ENCODE measurements at places on chromosomes 4 and X.

DNA sequence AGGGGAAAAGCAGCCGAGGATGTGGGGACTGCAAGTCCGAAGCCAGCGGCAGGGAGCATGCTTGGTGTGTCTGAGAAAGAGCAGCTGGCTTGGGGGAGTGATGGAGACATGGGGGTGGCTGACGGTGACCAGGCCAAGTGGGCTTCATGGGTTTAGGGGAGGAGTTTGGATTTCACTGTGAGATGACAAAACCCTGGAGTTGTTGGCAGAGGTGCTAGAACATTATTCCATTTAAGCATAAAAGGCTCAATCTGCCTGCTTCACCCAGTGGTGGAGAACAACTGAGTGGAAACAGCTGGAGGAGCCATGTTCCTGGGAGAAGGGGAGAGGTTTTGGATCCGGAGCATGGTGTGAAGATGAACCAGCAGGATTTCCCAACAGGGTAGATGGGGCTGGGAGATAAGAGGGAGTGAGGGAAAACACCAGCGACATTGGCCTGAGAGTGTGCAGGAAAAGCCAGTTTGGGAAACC lies 318.0 kb upstream of the TAPT1 start:
- no peak for DNase-seq

DNA sequence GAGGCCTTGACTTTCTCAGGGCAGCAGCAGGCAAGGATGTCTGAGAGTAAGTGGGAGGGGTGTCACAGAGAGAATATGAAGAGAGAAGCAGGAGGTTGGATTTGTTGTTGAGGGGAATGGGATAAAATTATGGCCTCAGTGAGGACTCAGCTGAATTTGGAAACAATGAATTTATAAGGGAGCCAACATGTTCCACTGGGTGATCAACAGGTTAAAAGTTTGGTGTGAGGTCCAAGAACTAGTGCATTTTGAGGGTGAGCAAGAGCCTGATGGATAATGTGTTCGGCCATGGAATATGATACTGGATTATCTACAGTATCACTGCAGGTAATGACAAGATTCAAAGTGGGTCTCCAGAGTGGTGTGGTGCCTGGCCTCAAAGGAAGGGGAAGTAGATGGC lies 33.5 kb downstream of the LIMCH1 start:
- DNase-seq = no peak

DNA sequence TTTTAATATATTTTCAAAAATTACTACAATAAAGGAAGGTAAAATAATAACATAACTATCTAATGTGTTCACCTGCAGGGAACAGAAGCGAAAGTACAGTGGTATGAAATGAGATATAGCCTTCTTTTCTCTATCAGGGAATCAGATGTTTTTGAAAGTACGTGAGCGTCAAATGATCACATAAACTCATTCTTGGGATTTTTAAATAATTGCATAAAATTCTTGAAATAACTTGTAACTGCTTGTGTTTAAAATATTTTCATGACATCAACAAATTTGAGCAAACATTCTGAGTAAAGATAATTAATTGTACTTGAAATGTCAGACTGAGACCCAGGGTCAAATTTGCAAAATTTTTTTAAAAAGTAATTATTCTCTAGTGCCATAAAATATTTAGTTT lies 193.5 kb upstream of the NEIL3 start:
- DNase-seq = no peak

DNA sequence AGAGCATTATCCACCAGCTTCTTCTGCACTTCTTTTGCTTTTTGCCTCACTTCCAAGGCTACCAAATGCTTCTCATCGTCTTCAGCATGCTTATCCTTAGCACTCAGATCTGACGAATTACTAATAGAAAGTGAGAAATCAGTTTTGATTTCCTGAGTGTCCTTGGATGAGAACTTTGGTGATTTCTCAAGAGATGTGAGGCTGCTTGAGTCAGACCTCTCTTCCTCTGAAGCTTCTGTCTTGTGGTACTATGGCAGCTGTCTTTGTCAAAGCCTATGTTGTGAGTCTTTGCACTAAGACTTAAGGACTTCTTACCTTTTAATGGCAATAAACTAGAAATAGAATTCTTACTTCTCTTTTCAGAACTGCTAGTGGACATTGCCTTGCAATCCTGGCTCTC lies 169.9 kb downstream of the CPE start:
- DNase-seq = no peak

DNA sequence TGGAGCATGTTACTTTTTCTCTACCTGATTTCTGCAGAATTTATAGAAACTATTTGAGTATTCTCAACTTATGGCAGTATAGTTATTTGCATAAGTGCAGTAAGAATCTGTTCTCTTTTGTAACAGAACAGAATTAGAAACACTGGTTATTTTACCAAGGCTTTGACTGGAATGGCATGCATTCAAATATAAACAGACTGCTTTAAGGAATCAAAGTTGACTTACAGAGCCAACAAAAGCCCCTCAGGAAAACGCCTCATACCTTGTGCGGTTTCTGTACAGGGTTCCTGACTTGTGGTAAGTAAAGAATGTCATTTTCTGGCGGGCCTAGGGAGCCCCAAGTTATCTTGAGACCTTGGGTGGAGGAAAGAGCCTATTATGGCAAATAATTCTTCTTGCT lies 97.1 kb downstream of the GPR143 start:
- no peak for DNase-seq

GRCh38 chrX:40329616-40330015 lies 231.9 kb upstream of the BCOR start:
- DNase-seq = no peak

DNA sequence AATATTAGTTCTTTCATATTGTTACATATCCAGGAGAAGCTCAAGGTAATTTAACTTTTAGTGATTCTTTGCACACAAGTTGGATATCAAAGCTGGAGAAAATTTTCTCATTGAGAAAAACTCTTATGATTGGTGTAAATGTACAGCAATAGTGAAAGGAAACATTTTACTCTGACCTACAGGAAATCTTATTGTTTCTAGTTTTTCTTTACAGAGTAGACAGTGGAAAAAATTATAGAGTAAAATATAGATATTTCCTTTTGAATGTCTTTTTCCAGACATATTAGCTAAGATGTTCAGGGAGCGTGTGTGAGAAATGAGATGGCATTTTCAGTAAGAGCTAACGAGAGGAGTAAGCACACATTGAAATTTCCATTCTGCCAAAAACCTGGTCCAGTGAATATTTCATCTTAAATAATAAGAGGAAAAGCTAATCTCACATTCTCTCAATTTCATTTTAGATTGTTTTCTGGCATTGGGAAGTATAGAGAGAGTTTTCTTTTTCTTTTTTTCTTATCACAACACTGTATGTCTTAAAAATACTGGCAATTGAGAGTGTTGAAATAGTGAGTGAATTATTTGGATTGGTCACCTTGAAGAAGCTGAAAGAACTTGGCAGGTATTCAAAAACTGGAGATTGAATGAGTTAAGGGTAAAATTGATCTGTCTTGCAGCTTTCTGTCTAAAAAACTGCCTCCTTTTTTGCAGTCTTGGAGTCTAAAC lies 15.6 kb upstream of the ATP8A1 start:
- no peak for DNase-seq

- DNase-seq = no peak
Measured at GRCh38 chr4:112448306-112449132, 67.5 kb downstream of the NEUROG2 start.

GRCh38 chrX:133353233-133353632 lies 62.1 kb downstream of the GPC4 start:
- no peak for DNase-seq

DNA sequence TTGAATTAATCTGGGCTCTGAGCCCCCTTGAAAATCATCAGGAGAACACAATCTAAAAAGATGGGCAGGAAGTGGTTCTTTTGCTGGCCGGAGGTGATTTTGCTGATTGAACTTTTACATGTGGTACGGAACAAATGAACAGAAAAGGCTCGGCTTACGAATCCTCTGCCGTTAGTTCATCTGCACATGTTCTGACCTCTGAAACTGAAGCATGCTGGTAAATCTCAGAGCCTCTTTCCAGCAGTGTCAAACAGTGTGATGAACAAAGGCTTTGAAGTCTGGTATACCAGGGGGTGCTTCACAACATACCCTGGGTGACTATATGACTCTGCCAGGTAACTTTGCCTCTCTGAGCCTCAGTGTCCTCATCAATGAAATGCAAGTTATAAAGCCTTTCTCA lies 194.2 kb upstream of the C1QTNF7 start:
- DNase-seq = no peak

- no peak for DNase-seq
Measured at GRCh38 chr4:98446499-98447375, 185.6 kb downstream of the RAP1GDS1 start.

- DNase-seq = no peak
Measured at GRCh38 chr4:87541521-87541920, 12.3 kb upstream of the SPARCL1 start.

DNA sequence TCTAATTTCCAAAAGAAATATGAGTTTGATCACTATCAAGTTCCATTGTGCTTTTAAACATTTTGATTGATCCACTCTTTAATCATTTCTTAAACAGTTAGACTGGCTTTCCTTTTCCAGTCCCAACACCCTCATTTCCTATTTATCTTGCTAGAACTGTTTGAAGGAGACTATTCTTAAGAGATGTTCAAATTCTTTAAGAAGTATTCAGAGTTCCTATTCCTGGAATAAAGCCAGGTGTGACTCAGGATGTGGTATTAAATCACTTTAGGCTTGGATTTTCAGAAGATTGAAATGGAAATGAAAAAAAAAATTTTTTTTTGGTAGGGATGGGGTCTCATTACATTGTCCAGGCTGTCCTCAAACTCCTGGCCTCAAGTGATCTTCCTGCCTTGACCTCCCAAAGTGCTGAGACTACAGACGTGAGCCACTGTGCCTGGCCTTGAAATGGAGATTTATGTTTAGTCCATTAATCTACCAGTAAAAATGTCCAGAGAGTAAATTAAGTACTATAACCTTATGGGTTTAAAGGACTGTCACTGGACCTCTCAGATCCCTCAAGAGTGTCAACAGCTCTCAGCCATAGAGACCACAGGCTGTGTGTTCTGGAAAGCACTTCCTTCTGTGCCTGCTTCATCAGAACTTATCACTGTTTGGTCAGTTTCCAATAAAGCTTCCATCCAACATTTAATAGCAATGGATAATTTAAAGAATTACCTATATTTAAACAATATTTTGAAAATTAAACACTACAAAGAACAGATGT lies 90.7 kb downstream of the CDS1 start:
- no peak for DNase-seq

DNA sequence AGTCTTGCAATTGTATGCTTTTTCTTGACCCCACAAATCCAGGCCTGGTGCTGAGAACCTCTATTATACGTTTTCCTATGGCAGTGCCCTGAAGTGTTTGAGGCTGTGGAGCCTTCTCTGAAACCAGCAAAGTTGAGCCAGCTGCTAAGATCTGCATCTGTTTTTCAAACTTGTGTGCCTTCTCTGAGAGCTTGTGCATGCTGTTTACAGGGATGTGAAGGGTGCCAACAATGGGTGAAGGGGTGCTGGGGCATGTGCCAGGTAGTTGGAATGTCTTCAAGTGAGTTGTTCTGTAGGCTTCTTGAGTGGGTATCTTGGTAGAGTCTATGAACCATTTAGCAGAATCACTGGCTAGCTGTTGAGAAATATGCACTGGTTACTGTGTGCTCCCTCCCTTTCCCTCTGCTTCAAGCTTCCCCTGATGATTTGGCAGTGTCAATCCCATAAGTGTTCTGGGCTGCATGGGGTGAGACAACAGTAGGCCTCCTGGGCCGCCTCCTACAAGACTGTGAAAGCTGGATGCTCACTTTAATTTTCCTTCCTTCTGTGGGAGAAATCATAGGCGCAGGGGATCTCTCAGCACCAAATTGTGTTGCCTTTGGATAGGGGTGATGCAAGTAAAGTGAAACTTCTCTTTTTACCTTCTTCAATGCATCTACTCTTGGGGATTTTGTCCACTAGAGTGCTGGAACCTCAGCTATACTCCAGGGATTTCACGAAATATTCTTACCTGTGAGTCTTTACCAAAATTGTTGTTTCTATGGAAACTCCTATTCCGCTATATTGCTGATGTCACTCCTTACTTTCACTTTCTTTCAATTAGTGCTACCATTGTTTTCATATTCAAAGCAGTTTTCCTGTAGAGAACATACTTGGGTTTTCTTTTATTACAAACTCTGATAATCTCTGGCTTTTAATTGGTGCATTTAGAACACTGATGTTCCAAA lies 30.0 kb downstream of the ITM2A start:
- no peak for DNase-seq

- DNase-seq = no peak
Measured at GRCh38 chrX:99353412-99353811, 1056.7 kb downstream of the PCDH19 start.

GRCh38 chrX:71365356-71365874 lies 742 bp upstream of the TAF1 start:
- no peak for DNase-seq

DNA sequence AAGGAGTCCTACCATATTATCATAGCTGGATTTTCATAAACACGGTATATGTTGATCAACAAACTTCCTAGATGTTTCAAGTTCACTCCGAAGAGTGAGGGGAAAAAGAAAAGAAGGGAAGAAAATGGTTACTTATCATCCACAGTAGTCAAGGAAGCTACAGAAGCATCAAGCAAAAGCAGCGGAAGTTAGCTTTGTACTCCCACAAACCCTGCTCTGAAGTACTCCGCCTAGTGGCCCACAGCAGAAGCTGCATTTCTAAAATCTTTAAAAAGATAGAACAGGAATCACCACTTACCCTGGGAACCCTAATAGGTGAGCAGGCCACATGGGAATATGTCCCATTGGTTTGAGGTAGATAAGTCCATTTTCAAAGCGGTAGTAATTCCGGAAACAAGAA lies 28.5 kb upstream of the FRG1 start:
- no peak for DNase-seq

- no peak for DNase-seq
Measured at GRCh38 chrX:12060489-12061260, 77.6 kb upstream of the FRMPD4 start.

DNA sequence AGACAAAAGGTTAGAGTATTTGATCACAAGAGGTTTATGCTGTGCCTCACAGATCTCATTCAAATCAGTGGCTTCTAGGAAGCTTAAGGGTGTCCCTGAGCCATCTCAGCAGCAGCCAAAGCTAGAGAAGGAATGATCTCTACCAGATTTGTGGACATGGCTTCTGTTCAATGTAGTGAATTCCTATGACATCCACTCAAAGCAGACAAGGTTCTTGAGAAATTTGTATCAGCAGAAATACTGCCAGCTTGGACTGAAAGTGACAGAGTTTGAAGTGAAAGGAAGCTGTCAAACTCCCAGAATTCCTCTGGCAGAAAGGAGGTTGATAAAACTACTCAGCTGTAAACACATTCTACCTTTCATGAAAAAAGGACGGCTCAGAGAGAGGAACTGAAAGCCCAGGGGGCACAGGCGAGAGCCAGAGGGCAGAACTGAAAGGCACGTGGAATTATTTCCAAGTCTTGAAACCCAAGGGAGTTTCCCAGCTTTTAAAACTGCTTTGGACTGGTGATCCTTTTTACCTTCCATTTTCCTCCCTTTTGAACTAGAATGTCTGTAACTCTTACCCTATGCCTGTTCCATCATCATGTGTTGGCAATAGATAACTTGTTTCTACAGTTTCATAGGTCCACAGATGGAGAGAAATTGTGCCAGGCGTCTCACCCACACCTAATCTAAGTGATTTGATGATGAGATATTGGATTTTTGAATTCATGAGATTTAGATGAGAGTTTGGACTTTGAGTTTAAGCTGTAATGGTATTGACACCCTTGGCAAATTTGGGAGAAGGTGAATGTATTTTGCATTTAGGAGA lies 14.5 kb upstream of the MED14 start:
- DNase-seq = no peak

- no peak for DNase-seq
Measured at GRCh38 chr4:1898681-1899080, 27.5 kb downstream of the NSD2 start.

- DNase-seq = no peak
Measured at GRCh38 chr4:24999392-25000089, 31.2 kb downstream of the LGI2 start.

GRCh38 chr4:167784826-167785225 lies 307.5 kb upstream of the ANXA10 start:
- no peak for DNase-seq

All from NCI-H510A treated with DMSO at 0.1 percent for 48 hours (cell line).